Psoas muscle (tissue), 8 donors: ENCODE measurements at places on chromosomes 4 and X. TPM values are rescaled to one million over a fixed set of nuclear protein-coding genes. Genes with fewer than 3 reads are reported as not detected.

DNA sequence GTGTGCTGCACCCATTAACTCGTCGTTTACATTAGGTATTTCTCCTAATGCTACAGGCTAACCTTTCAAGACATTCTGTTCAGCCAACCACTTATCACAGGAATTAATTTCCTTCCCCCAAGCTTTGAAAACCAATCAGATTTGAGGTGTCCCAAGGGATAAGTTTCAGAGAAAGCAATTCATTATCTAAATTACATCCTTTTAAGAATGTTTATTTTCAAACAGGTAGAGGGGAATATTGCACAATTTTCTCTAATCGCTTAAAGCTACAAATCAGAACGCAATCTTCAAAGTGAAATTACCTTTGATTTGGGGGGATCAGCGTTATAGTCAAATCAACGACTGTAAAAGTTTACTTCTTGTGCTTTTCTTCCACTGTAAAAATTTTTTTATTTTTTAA is 1.6 kb downstream of the CLOCK start:
- DNase-seq, result no peak

DNA sequence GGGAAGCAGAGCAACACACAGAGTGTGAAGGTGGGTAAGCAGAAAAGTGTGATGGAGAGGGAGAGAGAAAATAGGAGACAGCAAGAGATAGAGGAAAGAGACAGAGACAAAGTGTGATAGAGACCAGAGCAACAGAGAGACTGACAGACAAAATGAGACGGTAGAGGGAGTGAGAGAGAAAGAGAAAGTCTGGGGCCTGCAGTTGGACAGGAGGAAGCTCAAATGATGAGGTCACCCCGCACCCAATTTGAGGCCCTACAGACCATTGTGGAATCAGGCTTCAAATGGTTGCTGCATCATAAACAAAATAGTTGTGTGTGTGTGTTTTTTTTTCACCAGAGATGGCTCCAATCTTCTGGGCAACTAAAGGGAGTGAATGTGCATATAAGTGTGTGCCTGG is 48.0 kb upstream of the ARHGAP36 start:
- no peak for DNase-seq

- no peak for DNase-seq
Observed at GRCh38 chr4:37765741-37766140, 60.7 kb upstream of the PGM2 start.

DNA sequence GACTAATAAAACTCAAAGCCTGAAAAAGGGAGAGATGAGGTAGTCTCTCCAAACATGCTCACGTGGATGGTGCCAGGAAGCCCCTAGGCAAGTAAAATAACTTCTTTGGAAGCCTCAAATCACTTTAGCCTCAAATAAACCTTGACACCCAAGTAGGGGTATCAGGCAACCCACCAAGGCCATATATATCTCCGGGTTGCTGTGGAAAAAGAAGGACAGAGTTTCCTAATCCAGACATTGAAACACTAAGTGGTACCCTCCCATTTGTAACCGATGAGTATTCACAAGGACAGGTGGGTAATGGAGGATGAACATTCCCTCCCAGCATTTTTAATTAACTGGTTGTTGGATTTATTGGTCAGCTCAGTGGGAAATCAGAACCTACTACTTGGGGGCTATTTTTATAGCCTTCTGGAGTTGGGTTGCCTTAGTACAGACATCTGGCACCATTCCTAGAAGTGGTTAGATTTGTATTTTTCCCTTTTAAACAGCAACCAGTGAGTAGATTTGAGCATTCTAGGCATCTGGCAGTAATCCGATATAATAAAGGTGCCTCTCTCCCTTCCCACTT is 87.7 kb downstream of the GPC3 start:
- DNase-seq, result no peak

GRCh38 chr4:140005699-140006098 is 148.3 kb downstream of the MAML3 start:
- DNase-seq, result no peak

DNA sequence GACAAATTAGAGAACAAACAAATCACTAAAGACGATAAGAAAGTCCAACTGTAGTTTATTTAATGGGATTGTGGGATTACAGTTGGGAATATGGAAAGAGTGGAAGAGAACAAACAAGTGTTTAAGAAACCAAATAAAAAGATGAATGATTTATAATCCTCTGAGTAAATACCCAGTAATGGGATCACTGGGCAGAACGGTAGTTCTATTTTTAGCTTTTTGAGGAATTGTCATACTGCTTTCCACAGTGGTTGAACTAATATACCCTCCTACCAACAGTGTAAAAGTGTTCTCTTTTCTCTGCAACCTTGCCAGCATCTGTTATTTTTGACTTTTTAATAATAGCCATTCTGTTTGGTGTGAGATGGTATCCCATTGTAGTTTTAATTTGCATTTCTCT is 15.0 kb downstream of the C4orf51 start:
- no peak for DNase-seq

DNA sequence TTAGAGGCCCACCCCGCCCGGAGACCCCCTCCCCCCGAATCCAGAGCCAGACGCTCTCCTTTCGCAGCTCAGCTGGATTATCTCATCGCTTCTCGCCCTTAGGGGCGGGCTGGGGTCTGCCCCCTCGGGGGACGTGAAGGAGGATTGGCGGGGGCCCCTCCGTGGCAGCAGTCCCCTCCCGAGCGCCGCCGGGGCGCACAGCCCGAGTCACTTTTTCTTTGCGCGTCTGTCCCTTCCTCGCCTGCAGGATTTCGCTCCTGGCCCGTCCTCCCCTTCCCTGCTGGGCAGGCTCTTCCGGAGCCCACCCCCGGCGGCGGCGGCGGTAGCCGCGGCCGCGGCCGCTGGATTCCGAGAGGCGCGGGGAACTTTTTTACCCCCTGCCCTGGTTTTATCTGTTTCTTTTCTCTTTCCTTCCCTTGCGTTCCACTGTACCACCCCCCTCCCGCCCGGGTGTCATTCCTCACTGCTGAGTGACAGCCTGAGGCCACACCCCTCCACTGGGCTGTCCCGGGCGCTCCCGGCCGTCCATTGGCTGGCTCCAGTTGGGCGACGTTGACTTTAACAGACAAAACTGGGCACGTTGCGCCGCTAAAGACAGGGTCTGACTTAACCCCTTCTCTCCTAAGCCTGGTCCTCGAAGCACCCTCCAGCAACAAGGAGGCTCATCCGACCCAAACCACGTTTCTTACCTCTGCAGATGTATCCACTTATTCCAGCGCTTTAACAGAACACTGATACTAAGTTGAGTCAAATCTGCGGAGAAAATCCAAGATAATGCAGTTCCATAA is 492 bp upstream of the NKX3-2 start:
- no peak for DNase-seq

GRCh38 chr4:40325406-40326019 is 9.6 kb upstream of the CHRNA9 start:
- no peak for DNase-seq

DNA sequence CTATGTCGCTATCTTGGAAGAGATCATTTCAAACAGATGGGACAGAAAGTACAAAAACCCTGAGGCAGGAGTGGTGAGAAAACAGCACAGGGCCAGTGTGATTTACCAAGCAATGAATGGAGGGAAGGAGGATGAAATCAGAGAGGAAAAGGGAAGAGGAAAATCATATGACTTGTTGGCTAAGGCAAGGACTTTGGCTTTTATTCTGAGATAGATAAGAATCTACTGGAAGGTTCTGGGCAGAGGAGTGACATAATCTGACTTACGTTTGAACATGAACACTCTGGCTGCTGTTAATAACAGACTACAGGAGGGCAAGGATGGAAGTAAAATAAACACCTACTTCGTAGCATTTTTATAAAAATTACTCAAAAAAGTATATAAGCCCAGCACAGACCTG is 207.8 kb upstream of the SLC7A11 start:
- DNase-seq, result no peak

DNA sequence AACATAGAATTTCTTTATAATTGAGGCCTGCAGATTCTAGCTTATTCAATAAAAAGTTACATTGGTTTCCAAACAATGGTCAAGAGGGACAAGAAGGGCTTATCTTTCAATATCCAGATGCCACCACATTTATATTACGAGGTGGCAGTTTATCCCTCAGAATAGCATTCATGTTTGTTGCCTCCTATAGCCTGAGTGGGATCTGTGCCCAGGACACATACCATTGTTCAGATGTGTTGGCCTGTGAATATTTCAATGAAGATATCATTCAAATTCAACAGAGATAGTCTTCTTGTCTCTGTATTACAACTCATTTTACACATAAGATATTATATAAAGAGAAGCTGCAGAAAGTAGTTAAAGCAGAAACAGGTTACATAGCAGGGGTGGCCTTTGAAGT is 20.5 kb downstream of the GLRB start:
- no peak for DNase-seq

- DNase-seq, result no peak
Observed at GRCh38 chrX:3428792-3429191, 82.3 kb upstream of the MXRA5 start.

DNA sequence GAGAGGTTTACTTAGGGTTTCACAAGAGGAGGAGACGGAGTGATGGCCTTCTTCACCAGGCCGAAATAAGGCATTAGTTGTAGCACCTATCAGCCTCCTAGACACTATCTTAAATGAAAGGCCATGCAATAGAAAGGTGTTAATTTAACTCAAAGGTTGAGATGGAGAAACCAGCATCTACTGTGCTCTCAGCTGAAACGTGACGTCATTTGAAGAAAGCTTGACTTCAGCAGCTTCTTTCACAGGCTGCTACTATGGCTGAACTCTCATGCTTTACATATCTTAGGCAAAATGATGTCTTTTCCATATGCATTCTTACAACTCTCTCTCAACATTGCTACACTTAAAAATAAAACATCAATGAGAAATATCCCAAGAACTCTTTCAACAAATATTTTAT is 99.6 kb downstream of the GUCY2F start:
- no peak for DNase-seq

- no peak for DNase-seq
Observed at GRCh38 chr4:5812506-5813229, 80.2 kb downstream of the CRMP1 start.

Gene CTAG1B
- not detected for polyA plus RNA-seq

Gene UGT2B11
- not detected for polyA plus RNA-seq

Gene FABP2
- not detected for polyA plus RNA-seq

Gene MCUB
- 0.73 TPM for polyA plus RNA-seq

Gene GAGE13
- polyA plus RNA-seq, result not detected

Gene DSPP
- 0.01 TPM for polyA plus RNA-seq

Gene HSD17B13
- polyA plus RNA-seq, result 0.03 TPM

Gene NWD2
- polyA plus RNA-seq, result 0.03 TPM
